GM23338 (cell line): ENCODE measurements at places on chromosomes 7 and 10. TPM values are rescaled to one million over a fixed set of nuclear protein-coding genes. Genes with fewer than 3 reads are reported as not detected.

DNA sequence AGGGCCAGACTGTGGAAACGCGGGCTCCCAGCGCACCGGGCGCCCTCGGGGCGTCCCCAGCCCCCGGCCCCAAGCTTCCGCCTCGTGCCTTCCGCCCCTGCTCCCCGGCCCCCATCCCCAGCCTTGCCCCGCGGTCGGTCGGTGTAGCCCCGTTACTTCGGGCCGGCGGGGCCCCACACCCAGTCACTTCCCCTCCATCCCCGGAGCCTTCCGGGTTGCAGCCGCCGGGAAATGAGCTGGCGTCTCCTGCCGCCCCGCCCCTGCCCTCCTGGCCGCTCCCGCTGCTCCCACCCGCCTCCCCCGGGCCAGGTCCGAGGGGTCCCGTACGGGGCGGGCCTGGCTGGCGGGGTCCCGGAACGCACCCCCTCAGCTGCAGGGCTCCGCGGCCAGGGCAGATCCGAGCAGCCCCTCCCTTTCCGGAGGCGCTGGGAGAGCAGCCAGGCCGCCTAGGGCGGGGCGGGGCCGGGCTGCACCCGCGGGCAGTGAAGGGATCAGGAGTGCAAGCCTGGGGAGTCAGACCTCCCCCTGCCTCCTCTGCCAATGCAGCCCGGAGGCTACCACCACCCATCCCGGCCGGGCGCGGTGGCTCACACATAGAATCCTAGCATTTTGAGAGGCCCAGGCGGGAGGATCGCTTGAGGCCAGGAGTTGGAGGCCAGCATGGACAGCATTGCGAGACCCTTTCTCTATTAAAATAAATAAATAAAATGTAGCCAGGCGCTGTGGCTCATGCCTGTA is 709 bp downstream of the ARPC1B start:
- DNase-seq = peak; percentile 71
- H3K4me3 ChIP-seq = peak overlapping the region; percentile 90
- 0 out of 2 replicates have a peak, but pooled peaks cover 10% of the 10 kb centered on the region for H3K4me1 ChIP-seq
- no peak overlapping the region for H3K27ac ChIP-seq
- H3K36me3 ChIP-seq = no peaks in the 10 kb centered on the region

DNA sequence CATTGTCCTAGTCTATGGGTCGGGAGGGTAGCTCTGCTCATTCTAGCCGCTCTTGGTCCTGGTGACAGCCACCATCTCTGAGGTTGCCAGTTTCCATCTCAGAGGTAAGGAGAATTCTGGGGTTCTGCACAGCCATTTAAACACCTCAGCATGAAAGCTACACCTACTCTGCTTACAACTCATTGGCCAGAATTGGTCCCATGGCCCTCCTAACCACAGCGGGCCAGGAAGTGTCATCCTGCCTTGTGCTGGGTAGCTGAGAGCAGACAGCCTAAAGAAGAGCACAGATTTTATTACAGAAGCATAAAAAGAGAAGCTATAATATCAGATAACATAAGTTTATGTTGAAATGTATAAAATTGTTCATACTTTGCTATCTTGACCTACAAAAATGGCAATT is 152.7 kb downstream of the HECW1 start:
- H3K27me3 ChIP-seq = no peaks in the 10 kb centered on the region
- H3K4me1 ChIP-seq = no peaks in the 10 kb centered on the region
- no peak overlapping the region for H3K4me3 ChIP-seq
- no peaks in the 10 kb centered on the region for H3K36me3 ChIP-seq

DNA sequence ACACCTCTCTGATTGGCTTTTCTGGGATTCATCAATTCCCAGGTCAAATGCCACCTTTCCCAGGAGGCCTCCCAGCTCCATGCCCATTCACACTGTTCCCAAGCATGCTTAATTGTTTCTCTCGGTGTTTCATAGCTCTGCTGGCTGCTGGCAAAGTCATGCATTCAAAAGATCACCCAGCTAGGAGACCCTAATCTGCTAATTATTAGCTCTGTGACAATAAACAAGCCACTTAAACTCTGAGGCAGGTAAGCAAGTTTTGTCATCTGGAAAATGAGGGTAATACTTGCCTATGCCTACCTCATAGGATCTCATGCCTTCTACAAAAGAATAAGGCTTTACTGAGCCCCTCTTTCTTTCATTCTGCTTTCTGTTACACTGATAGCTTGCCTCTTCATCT is 828 bp upstream of the KEL start:
- no peaks in the 10 kb centered on the region for H3K27me3 ChIP-seq
- peaks cover 20% of the 10 kb centered on the region for H3K4me1 ChIP-seq

Gene CPSF4
- total RNA-seq = 88.0 and 93.2 TPM in 2 replicates

GRCh38 chr10:13500201-13500600 is 28.6 kb downstream of the BEND7 start:
- no peaks in the 10 kb centered on the region for H3K27me3 ChIP-seq
- no peak overlapping the region for H3K27ac ChIP-seq
- no peaks in the 10 kb centered on the region for H3K4me1 ChIP-seq
- DNase-seq = no peak

DNA sequence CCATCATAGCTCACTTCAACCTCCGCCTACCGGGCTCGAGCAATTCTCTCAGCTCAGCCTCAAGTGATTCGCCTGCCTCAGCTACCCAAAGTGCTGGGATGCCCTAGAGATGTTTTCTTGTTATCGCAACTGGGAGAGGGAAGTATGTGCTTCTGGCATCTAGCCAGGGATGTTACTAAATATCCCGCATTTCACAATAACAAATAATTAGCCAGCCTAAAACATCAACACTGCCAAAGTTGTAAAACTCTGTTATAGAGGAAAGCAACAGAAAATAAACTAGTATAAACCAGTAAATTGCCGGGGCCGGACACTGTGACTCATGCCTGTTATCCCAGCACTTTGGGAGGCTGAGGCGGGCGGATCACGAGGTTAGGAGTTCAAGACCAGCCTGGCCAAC is 7.2 kb downstream of the INA start:
- DNase-seq = no peak
- H3K27ac ChIP-seq = no peak overlapping the region
- peaks cover 21% of the 10 kb centered on the region for H3K27me3 ChIP-seq
- H3K4me1 ChIP-seq = peaks cover 21% of the 10 kb centered on the region
- no peak overlapping the region for H3K4me3 ChIP-seq
- H3K36me3 ChIP-seq = no peaks in the 10 kb centered on the region

- H3K36me3 ChIP-seq = no peaks in the 10 kb centered on the region
- H3K27me3 ChIP-seq = no peaks in the 10 kb centered on the region
- H3K4me1 ChIP-seq = peaks cover 6% of the 10 kb centered on the region
- DNase-seq = no peak
- H3K4me3 ChIP-seq = no peak overlapping the region
Observed at GRCh38 chr10:5292196-5292735, 72.5 kb upstream of the UCN3 start.

GRCh38 chr10:61890430-61890829 is 11.1 kb upstream of the ARID5B start:
- H3K4me1 ChIP-seq = no peaks in the 10 kb centered on the region
- no peak overlapping the region for H3K27ac ChIP-seq
- no peaks in the 10 kb centered on the region for H3K36me3 ChIP-seq

Gene UPK3B
- total RNA-seq = 3.0 and 5.2 TPM in 2 replicates

Gene SPDYE16
- not detected in 2 replicates for total RNA-seq

DNA sequence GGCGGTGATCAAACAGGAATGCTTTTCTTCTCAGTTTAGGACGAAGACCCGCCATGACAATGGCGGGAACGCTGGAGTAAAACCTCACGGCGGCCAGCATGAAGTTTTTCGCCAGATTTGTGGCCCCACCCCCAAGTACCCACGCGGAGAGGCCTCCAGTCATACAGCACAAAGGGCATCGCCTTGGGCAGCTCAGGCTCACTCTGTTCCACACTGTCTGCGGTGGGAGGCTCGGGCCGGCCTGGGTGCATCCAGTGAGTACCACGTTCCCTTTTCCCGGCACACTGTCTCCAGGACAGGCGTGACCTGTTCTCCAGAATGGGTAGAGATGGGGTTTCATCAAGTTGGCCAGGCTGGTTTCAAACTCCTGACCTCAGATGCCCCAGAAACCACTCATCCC is 27.3 kb downstream of the ASB13 start:
- no peaks in the 10 kb centered on the region for H3K36me3 ChIP-seq
- H3K4me1 ChIP-seq = no peaks in the 10 kb centered on the region
- no peak overlapping the region for H3K27ac ChIP-seq

GRCh38 chr10:6912424-6912823 is 332.3 kb upstream of the PRKCQ start:
- H3K36me3 ChIP-seq = no peaks in the 10 kb centered on the region; the same call in 1 of the 2 replicates
- H3K4me3 ChIP-seq = no peak overlapping the region
- H3K27ac ChIP-seq = no peak overlapping the region
- no peak for DNase-seq
- peaks cover 11% of the 10 kb centered on the region; the same call in 1 of the 2 replicates for H3K4me1 ChIP-seq
- no peaks in the 10 kb centered on the region for H3K27me3 ChIP-seq

DNA sequence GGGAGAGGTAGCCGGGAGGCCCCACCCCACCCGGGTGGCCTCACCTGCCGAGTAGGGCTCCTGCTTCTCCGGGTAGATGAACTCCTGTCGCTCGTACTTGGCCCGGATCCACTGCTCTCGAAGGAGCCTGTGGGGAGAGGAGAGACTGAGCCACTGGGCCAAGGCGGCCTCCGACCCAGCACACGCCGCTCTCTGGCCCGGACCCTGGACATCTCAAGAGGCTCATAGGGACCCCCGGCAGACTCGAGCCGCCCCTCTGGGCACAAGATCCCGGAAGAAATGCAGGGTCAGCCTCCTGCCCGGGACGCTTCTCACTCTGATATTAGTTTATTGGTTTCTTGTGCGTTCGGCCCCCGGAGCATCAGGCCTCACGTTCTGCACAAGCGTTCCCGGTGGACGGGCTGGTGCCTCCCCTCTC is 34.5 kb downstream of the ADAP1 start:
- H3K4me1 ChIP-seq = no peaks in the 10 kb centered on the region
- DNase-seq = no peak
- H3K27ac ChIP-seq = no peak overlapping the region
- H3K27me3 ChIP-seq = no peaks in the 10 kb centered on the region
- H3K4me3 ChIP-seq = no peak overlapping the region

DNA sequence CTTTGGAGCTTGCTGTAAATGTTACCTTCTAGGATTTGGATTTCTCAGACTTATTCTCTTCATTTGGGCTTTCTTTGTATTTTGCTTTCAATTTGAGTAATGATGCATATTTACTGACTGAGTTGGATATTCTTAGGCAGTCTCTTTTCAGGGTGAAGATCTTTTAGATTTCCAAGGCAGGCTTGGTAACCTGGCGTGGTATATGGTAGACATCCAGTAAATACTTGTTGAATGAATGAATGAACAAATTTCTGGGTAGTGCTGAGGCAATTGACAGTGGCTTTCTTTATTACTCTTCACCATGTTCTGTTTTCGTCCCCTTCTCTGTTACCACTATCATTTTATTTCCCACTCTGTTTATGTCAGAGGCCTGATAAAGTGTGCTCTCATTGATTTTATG is 27.1 kb downstream of the BBS9 start:
- H3K27me3 ChIP-seq = no peaks in the 10 kb centered on the region
- DNase-seq = no peak
- H3K27ac ChIP-seq = no peak overlapping the region
- no peaks in the 10 kb centered on the region for H3K4me1 ChIP-seq
- H3K4me3 ChIP-seq = no peak overlapping the region

- no peak for DNase-seq
- H3K36me3 ChIP-seq = peaks cover 11% of the 10 kb centered on the region
- H3K4me1 ChIP-seq = no peaks in the 10 kb centered on the region
- H3K27ac ChIP-seq = no peak overlapping the region
- no peak overlapping the region for H3K4me3 ChIP-seq
Observed at GRCh38 chr7:154610903-154611302, 392.0 kb downstream of the PAXIP1 start.

DNA sequence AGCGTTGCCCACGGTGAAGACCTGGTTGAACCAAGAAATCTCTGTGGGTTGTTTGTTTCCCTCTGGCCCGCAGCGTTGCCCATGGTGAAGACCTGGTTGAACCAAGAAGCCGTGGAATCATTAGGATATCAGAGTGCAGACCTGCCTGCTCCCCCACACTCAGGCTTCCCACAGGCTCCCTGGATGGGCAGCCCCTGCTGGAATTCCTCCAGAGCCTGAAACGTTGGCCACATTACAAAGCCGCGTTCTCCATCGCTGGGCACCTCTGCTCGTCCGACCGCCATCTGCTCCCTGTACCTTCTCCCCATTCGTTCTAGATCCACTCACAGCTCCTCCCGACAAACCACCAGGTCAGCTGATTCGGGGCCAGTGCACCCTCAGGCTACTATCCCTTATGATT is 266.9 kb upstream of the SHH start:
- no peak overlapping the region for H3K27ac ChIP-seq
- H3K4me3 ChIP-seq = no peak overlapping the region
- no peaks in the 10 kb centered on the region for H3K36me3 ChIP-seq
- DNase-seq = no peak

Gene ITGB1
- 439 and 441 TPM in 2 replicates for total RNA-seq

Gene PTF1A
- total RNA-seq = not detected in 2 replicates

Gene SLC13A1
- total RNA-seq = not detected in 2 replicates
